ENCODE measurements at places on chromosomes 6 and 20.

GRCh38 chr6:101000341-101000740 lies 119.2 kb upstream of the ASCC3 start:
- DNase-seq, result peak; percentile 13

DNA sequence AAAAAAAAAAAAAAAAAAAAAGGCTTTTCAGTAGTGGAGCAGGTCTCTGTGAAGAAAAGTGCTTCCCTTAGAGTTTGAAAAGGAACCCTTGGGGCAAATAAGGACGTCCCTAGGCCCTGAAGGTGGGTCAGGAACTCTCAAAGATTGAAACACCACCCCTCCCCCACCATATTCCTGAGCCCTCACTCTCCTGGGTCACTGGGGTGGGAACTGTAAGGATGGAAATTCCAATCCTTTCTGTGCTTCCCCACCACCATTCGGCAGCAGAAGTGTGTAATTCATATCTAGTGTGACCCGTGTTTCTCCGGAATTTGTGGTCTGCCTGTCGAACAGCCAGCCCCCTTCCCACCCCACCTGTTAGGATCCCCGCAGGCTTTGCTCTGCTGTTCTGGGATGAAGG lies 12.3 kb downstream of the CDYL start:
- DNase-seq, result no peak

DNA sequence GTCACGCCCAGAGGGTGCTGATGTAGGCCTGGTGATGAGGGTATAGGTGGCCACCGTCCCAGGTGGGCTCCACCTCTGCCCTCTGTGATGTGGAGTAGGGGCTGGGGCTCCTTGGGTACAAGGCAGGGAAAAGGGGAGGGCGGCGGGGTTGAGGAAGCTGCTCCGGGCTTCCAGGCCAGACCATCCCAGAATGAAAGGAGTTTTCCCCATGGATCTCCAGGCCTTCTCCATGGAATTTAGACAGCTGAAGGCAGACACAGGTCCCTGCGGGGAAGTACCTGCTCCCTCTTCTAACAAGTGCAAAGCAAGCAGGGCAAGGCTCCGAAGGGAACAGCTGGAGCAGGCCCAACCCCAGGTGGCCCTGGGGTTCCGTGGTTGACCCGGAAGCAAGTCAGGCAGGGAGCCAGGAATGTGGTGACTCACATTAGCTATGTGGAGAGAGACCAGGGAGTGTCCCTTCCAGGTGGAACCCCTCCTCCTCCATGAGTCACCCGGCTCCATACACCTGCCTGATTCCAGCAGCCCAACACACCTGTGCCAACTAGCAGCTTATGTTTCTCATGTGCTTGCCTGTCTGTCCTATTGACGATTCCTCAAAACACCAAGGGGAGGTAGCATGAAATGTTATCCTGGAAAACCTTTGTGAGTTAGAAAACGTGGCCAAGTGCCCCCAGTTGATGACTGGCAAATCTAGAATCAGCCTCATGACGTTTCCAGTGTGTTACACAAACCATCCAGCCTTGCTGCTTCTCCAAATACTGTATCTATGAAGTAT lies 59.7 kb upstream of the SNX9 start:
- DNase-seq, result peak; percentile 74

DNA sequence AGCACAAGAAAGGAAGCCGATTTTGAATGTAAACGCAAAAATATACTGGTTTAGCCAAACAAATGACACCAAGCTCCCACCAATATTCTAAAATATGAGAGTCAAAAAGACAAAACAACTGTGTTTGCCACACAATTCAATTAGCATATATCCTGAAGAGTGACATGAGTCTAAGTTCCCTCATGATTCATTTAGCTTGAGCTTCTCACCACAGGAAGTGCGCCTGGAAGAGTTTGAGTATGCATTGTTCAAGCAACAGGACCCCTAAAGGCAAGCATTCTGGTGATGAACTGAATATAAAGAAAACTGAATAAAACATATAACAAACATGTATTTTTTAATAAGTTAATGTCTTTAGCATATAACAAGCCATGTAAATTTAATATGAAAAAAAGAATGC lies 115.2 kb upstream of the RUNX2 start:
- no peak for DNase-seq

DNA sequence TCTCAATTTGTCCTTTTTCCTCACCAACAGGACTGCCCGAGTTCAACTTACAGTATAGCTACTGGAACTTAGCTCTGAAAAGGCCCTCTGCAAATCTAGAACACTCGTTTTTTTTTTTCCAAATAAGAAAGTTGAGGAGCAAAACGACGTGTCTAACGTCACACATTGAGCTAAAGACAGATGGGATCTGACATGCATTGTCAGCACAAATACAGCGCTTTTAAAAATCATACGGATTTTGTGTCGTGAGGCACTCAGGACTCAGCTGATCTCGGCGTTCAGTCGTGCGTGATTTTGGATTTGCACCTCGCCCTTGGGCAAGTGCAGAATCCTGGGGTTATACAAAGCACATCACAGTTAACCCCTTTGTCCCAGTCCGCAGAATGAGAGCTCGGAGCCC lies 94.7 kb upstream of the ZNF322 start:
- DNase-seq, result no peak

GRCh38 chr6:128327890-128328289 lies 192.5 kb downstream of the PTPRK start:
- peak; percentile 5 for DNase-seq

GRCh38 chr20:49187851-49188641 lies at the start of gene STAU1:
Gene STAU1, minus strand, starts transcription at chr20:49188334. Its CDS starts 22,133 bp downstream, at chr20:49166201.
- DNase-seq, result peak; percentile 94

DNA sequence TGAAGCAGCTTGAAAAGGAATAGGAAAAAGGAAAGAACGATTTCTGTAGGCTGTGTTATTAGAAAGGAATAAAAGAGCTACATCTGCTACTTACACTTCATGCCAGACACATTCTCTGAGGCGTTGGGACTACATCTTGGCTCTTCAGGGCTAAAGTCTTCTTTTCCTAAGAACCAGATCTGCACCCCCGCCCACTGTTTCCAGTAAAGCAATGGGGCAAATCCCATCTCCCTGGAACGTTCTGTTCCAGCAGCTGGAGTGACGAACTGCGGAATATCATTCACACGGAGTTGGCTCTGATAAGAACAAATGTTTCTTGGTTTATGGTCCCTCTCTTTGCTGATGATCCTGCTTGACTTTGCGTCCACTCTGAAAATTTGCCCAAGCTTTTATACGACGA lies 26.9 kb downstream of the FAM50B start:
- no peak for DNase-seq

- DNase-seq, result no peak
Measured at GRCh38 chr6:650098-650497, 6.8 kb downstream of the HUS1B start.

- no peak for DNase-seq
Measured at GRCh38 chr6:84842525-84843166, 78.2 kb upstream of the TBX18 start.

DNA sequence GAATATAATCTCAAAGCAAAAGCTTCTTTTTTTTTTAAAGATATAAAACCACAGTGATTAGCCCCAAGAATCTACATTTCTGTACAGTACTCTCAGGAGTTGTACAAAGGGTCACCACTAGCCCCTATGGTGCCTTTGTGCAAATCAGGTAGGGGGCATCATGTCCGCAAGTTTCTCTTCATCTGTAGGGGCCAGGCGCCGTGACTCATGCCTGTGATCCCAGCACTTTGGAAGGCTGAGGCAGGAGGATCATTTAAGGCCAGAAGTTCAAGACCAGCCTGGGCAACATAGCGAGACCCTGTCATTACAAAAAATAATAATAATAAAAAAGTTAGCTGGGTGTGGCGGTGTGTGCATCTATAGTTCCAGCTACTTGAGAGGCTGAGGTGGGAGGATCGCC lies 63.9 kb downstream of the ZMYND8 start:
- DNase-seq, result no peak

DNA sequence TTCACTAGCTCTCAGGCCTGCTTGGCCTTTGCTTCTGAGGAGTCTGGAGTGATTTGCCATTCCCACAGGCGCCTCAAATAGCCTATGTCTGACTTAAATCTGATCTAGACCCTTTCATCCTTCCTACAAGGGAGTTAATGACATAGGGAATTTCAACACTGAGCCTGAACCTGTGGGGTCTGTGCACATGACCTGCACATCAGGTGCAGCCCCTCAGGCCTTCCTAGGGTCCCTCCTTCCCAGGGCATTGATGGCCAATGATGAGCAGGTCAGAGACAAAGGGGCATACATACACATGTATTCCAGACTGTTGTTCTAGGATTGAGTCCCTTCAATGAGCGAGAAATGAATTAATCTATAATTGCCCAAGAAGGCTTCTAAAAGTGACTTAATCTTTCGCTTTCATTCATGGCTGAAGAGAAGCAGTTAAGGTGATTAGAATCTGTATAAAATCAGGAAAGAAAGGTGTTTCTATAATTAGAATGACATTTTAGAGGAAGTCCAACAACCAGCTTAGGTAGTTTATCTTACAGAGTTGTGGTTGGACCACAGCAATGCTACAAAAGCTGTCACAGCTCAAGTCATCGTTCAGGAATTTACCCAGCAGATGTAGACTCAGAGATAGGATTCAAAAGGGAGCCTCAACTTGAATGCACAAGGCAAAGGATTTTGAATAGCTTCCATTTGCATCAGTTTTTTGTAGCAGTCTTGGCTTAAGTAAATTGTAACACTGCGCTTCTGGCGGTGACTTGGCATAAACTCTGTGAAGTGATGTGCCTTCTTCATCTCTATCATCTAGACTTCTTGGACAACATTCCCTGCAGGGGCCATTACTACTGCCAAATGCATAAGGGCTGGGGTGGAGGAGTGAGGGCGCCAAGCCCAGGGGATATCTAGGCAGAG lies 27.0 kb upstream of the TBC1D7 start:
- no peak for DNase-seq

DNA sequence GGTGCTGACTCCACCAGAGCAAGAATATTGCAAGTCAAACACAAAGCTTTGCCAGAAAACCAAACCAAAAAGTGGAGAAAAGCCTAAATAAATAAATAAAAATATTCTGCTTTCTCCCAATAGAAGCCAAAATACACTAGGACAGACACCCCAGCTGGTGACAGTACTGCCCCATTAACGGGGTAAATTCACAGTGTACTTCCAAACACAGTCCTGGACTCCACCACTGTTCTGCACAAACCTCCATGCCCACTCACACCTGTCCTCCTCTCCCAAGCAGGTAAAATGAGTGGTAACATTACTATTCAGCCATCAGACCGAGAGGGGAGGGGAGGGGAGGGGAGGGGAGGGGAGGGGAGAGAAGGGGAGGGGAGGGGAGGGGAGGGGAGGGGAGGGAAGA lies 70.7 kb downstream of the RALGAPA2 start:
- no peak for DNase-seq

- DNase-seq, result no peak
Measured at GRCh38 chr6:7919871-7920270, 9.3 kb upstream of the TXNDC5 start.

DNA sequence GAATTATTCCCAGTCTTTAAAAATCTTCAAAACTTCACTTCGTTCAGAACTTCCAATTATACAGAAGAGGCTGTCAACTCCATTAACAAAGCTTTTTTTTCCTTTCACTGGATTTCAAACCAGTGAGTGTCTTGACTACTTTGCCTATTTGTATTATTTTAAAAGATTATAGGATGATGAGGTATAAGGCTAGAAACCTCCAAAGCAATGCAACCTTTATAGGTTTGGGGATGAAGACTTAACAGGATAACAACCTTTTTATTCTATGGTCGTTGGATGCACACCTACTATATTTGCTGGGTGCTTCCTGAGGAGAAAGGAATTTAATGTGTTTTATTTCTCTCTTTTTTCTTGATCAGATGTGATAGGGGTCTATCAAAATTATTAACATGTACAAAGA lies 1.9 kb upstream of the OVOL2 start:
- DNase-seq, result no peak

DNA sequence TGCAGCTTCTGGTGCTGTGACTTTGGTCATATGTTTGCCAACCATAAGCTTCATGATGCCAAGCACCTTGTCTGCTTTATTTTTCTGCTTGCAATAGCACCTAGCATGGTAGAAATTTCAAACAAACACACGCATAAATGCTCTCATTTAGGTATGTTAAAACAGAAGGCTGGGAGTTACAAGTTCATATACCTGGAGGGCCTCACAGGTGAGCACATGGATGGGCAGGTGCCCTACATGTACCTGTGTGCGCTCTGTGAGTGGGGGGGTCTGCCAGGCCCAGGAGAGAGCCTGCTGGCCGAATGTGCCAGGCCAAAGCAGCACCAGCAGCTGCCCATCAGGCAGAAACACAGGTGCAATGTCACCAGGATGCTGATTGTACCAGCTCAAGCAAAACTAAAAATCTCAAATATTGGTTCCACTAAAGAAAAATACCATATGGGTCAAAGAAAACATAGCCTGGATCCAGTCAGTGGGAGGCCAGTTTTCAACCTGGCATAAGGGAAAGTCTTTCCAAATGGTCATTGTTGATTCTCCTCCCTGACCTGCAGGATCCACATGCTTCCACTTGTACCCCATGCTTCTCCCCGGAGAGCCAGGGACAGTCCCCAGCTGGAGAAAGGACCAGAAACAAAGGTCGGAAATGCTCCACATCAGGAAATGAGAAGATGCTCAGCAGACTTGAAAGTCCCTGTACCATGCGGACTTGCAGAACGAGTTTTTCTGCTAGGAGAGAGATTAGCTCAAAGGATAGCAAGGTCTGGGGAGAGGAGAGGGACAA lies 7.2 kb upstream of the PFDN4 start:
- no peak for DNase-seq

- no peak for DNase-seq
Measured at GRCh38 chr20:63778857-63779256, 39.3 kb downstream of the SLC2A4RG start.

- DNase-seq, result no peak
Measured at GRCh38 chr6:13004601-13005000, 288.0 kb downstream of the PHACTR1 start.

GRCh38 chr20:1656844-1657243 lies 735 bp downstream of the SIRPG start:
- no peak for DNase-seq

DNA sequence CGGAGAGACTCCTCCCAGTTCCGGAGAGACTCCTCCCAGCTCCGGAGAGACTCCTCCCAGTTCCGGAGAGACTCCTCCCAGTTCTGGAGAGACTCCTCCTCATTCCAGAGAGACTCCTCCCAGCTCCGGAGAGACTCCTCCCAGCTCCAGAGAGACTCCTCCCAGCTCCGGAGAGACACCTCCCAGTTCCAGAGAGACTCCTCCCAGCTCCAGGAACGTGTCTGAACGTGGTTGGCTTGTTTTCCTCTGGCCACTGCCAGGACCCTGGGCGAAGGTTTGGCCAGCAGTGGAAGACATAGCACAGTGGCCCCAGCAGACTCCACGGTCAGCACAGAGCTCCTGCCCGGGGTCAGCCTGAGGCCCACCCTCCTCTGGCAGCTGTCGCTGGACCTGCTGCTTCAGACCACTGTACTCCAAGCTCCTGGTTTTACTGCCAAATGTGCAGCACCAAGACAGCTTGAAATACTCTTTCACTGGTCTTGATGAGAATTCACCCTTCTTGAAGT lies 122.3 kb upstream of the AFDN start:
- no peak for DNase-seq

GRCh38 chr6:48535582-48536009 lies 424.6 kb upstream of the PTCHD4 start:
- DNase-seq, result no peak

- DNase-seq, result no peak
Measured at GRCh38 chr6:144849920-144850319, 564.8 kb downstream of the UTRN start.

Data from CD14-positive monocyte (primary cell).